ENCODE measurements at places on chromosomes 11 and 22.
A peak's percentile ranks its signal among the peaks of the same experiment; 100 is the strongest.

GRCh38 chr11:124402326-124402922, 3.6 kb upstream of the OR8B3 start:
- DNase-seq: peak; percentile 85

GRCh38 chr22:24554313-24555164, at the start of gene GUCD1:
GUCD1 (minus strand) TSS chr22:24555138; CDS start chr22:24554991, 147 bp downstream.
- peak; percentile 37 for DNase-seq

DNA sequence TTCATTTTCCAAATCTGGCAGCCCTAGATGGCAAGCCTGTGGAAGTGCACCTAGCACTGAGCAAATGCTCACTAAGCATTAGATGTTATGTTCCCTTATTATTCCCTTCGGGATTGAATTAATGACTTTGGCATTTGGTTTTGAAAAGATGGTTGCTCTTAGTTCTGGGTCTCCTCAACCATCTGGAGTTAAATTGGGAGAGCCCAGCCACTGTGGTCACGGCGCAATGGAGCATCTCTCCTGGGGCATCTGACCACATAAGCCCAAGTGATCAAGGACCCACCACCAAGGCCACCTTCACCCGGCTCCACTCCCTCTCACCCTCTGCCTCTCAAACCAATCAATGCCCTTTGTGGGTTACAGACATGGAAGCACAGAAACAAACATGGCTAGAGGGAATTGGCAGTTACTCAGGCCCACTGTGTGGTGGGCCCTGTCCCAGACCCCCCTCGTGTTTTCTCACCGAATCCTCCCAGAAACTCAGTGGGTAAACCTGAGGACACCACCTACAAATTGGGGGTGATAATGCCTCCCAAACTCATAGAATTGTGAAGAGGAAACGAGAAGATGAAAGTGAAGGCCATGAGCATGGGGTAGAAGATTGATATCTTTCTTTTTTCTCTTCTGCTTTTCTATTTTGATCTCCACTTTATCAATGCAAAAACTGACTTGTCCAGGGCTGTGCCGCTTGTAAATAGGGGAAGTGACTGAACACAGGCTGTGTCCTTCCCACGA, 52.2 kb downstream of the IRAG1 start:
- DNase-seq: no peak

- no peak for DNase-seq
These were observed 173.1 kb upstream of the API5 start for GRCh38 chr11:43138621-43139140.

GRCh38 chr11:111612224-111612623, 10.0 kb downstream of the SIK2 start:
- DNase-seq: no peak

Measured in fibroblast of skin of scalp (primary cell).